ENCODE measurements at places on chromosomes 6 and 20.
A peak's percentile ranks its signal among the peaks of the same experiment; 100 is the strongest.

- ATAC-seq = no peak
Observed at GRCh38 chr6:105278813-105279212, 99.0 kb upstream of the POPDC3 start.

- ATAC-seq = no peak
Observed at GRCh38 chr6:21664314-21665109, 71.0 kb downstream of the SOX4 start.

GRCh38 chr6:27495386-27496135 lies 22.7 kb upstream of the ZNF184 start:
- peak; percentile 31 for ATAC-seq

- peak; percentile 39 for ATAC-seq
Observed at GRCh38 chr6:127547215-127547614, 28.1 kb upstream of the MTCL3 start.

DNA sequence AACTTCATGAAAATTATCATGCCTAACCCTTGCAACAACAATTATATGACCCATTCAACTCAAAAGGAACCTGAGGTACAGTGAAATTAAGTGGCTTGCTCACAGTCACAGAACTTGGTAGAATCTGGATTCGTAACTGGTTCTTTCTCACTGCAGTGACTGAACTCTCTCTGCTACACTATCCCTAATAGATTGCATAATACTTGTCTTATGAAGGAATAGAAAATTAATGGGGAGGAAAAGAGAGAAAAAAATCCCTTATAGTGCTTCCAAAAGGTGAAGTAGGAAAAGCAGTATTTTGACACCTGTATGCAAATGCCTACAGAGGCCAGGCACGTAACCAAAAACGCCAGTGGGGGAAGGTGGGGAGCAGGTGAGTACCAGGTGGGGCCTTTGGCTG lies 186.6 kb downstream of the LY86 start:
- no peak for ATAC-seq

GRCh38 chr20:41278936-41279335 lies 38.6 kb downstream of the ZHX3 start:
- ATAC-seq = no peak

DNA sequence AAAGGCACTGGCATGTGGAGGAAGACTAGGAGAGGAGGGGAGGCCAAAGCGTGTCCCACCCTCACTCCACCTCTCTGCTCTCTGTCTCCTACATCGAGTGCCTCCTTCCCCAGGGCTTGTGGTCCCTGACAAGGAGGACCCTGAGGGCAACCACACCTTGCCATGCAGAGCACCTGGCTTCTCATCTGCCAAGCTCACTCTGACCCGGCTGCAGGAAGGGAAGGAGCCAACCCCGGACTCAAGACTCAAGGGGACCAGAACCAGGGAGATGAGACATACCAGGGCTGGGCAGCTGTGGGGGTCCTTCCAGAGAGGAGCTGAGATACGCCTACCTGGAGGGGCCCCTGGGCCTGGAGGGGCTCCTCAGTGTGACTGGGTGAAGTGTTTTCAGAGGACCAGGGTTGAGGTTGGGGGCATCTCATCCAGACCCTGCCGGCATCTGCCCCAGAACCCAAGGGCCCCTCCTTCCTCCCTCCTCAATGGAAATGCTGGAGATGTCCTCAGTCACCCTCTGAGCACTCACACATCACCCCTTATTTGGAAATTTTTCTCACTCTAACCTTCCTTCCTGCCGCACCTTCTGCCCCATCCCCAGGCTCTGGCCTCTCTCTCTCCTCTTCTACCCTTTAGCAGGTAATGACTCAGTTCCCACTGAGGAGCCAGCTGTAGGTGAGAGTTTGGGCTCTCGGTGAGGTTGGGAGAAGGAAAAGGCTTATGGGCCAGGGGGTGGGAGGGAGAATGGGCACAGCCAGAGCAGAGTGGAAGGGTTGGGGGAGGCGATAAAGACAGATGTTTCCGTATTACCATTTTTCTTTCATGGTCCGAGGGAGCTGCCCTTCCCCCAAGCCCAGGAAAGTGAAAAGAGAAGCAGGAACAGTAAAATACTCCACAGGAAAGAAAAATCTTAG lies 32.0 kb upstream of the POU5F1 start:
- no peak for ATAC-seq

- ATAC-seq = no peak
Observed at GRCh38 chr6:33175436-33176069, 16.7 kb downstream of the COL11A2 start.

DNA sequence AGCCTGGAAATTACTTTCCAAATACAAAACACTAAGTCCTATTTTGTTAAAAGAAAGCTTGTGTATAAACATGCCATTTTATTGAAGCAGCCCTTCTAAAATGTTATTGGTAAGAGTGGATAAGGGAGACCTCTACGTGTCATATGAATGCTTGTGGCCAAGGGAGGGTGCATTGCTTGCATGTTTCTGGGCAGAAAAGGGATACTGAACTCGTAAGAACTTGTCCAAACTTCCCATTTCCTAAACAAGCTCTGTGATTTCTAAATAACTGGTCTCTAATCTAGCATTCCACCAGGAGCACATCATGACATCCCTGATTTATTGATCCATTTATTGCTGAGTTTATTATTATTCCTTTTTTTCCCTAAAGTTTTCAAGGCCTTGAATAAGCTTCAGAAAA lies 474.1 kb downstream of the CD109 start:
- ATAC-seq = no peak

- ATAC-seq = no peak
Observed at GRCh38 chr6:108627692-108628550, 67.2 kb downstream of the FOXO3 start.

GRCh38 chr6:18242062-18242851 lies 22.1 kb downstream of the DEK start:
- ATAC-seq = no peak

GRCh38 chr6:9360881-9361280 lies 925.5 kb upstream of the SLC35B3 start:
- ATAC-seq = no peak

- no peak for ATAC-seq
Observed at GRCh38 chr6:92887871-92888270, 531.5 kb downstream of the EPHA7 start.

DNA sequence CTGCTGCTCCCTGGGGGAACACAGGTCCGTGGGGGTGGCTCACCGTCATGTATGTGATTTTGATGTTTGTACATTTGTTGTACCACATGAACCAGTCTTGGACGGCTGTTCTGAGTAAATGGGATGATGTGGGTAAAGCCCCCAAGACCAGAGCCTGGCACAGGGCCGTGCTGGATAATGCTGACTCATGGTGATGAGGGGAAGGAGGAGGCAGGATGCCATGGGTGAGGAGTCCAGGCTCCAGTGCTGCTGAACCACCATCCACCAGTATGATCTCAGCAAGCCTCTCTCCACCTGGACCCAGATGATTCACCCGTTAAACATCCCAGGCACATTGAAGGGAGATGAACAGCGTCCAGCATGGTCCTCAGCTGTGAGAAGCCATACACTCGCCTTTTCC lies 9.6 kb upstream of the APCDD1L start:
- ATAC-seq = peak; percentile 20

GRCh38 chr6:32255199-32256153 lies 31.6 kb upstream of the NOTCH4 start:
- peak; percentile 89 for ATAC-seq

All from stimulated activated memory B cell treated with anti-CD40 and anti-IgM and Interleukin-4, amounts not matched to agents 10 μg/mL and 1 μg/mL and 100 μg/mL, for 72 hours (primary cell).